ENCODE measurements at places on chromosomes 4 and X.
A peak's percentile ranks its signal among the peaks of the same experiment; 100 is the strongest.

DNA sequence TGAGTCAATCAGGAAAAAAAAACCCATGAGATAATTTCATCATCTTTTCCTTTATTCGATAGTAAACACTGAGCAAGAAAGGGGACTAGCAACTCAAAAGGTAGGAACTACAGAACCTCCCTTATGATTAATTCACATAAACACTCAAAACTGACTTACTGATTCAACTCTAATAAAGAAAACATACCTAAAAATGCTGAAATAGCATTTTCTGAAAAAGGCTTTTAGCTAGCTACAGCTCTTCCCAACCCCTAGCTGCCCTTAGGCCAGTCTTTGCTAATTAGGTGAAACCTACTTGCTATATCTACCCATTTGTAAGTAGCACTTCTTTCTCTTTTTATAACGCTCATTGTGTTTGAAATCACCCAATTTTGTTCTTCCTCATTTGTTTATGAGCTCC, 150.6 kb downstream of the ATRX start:
- no peak for DNase-seq

GRCh38 chr4:154406018-154406795, 85.4 kb downstream of the DCHS2 start:
- DNase-seq: no peak

- peak; percentile 78 for DNase-seq
These were observed 20.7 kb downstream of the ADH7 start for GRCh38 chr4:99414401-99414800.

GRCh38 chr4:74665346-74665745, 129.0 kb downstream of the BTC start:
- DNase-seq: peak; percentile 80

GRCh38 chr4:68410643-68411042, 36.6 kb upstream of the TMPRSS11E start:
- DNase-seq: no peak

GRCh38 chr4:7719354-7720174, 220.1 kb downstream of the AFAP1 start:
- DNase-seq: peak; percentile 54

- DNase-seq: no peak
These were observed 190.6 kb upstream of the TTC29 start for GRCh38 chr4:147136310-147136709.
